ENCODE measurements at places on chromosomes 3 and 15.

DNA sequence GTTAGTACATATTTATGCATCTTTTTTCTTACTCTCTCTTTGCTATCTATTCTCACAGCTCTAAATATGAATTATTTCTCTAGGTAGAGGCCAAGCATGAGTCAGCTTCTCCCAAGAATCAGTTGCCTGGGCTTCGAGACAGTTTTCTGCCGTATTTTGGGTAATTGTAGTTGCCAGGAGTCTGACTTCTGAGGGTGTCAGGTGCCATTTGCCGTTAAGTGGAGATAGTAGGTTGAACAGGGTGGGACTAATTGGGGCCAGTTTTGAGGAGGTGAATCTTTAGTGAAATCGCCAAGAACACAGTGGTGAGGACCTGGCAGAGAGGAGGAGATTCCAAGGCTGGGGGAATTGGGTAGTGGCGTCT, 7.8 kb upstream of the NRROS start:
- no peak for DNase-seq

GRCh38 chr15:66390678-66391077, 4.0 kb downstream of the MAP2K1 start:
- DNase-seq = no peak

- DNase-seq = no peak
Measured at GRCh38 chr3:10757021-10757820, 58.8 kb upstream of the SLC6A11 start.

DNA sequence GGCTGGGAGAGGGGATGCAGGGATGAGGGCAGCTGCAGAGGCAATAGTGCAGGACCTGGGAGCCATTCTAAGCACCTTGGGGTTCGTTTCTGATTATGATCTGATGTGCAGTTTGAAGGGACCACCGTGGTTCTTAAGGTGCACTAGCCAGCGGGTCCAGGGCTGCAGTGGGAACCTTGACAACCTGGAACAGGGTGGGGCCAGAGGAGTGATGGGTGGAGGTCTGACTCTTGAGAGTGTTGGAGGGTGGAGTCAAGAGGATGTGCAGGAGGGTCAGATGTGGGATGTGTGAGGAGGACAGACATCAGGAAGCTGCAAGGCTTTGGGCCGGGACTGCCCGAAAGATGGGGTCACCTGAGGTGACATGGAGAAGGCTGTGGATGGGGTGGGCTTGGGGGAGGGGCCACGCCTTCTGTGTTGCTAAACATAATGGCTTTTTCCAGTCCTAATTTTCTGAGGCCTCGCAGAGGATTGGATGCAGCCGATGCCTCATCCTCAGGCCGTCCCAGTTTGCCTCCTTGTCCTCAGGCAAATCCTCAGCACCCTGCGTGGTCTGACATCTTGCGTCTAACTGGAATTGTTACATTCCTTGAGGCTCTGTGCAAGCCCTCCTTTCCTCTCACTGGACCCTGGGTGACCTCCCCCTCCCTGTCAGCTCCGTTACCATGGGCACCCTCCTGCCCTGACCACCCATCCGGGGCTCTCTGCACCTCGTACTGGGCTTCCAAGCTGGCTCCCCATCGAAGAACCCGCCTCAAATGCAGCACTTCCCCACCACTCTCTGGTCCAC, 61.4 kb upstream of the TRPM1 start:
- no peak for DNase-seq

DNA sequence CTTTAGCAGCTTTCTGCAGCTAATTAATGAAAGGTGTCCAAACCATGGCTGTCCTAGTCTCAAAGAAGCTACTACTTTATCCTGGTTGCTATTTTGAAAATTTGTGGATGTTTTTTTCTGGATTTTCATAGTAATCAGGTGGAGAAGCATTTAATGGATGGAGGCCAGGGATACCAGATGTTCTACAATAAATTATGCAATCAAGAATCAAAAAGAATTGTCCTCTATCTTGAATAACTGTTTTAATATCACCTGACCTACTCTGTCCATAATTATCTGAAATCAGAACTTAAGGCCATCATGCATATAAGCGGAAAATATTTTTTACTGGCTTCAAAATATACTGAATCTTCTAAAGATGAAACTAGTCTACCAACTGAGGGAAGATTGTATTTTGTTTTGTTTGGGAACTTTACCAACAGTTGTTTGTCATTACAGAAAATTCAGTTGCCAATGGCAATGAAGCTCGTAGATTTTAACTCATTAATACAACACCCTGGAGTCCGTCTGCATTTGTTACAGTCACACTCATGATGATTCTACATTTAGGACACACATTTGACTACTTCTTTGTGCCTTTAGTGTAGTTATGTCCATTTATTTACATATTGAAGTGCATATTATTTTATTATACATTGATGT, 762.3 kb upstream of the GRM7 start:
- DNase-seq = no peak
